ENCODE measurements at places on chromosomes 12 and 14.

GRCh38 chr12:3348055-3348454 is 142.9 kb upstream of the PRMT8 start:
- no peak for DNase-seq

- DNase-seq: no peak
These were observed 17.3 kb upstream of the FIGNL2 start for GRCh38 chr12:51865757-51866270.

DNA sequence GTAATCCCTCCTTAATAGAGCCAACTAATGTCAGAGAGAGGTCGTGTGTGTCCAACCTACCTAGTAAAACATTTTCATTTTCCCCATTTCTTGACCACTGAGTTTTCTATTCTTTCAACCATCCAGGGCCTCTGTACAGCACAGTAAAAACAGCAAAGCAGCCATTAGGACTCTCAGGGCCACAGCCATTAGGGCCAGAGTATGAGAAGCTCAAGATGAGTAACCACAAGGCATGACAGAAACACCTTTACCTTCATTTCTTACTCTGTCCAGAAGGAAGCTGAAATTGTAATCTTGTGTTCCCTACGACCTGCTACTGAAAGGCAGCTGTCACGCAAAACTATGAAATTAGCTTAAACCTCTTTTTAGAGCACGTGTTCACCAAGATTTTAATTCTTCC is 2.3 kb downstream of the SPPL3 start:
- DNase-seq: no peak

DNA sequence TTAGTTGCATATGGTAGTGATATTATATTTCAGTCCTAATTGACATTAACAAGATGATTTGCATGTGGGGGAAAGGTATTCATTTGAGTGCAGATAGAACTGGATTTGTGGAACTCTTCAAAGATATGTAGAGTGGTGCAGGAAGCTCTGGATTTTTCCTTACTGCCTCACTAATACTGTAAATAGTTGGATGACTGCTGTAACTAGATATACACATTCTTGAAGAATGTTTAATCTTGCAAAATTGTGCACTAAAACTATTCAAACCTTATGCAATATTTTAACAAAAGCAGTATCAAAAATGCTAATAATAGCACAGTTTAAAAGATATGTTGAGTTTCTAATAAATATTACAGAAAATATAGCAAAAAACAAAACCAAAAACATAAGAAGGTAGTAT is 43.1 kb upstream of the ATF7IP start:
- no peak for DNase-seq

GRCh38 chr12:5619628-5620027 is 187.7 kb downstream of the NTF3 start:
- no peak for DNase-seq

- no peak for DNase-seq
These were observed at the start of gene CLEC9A for GRCh38 chr12:10030446-10030845. Gene CLEC9A (plus strand): TSS chr12:10030682. CDS start chr12:10052688, 22,006 bp downstream.

DNA sequence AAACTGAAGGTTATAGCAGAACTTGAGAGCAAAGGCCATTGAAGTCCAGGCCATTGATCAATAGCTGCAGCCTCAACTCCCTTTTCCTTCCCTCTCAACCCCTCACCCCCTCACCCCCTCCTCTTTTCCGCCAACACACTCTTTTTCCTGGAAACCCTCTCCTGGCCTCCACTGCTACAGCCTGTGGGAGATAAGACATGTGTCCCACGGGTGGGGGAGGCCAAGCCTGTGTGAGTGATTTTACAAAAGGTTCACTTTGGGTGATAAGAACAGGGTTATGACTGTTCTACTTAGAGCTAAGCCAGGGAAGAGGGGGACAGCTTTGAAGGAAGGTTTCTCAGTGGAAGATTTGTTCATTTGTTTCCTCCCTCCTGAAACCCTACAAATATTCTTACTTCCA is 9.2 kb upstream of the FGF23 start:
- no peak for DNase-seq

- no peak for DNase-seq
These were observed 33.1 kb downstream of the KCNK10 start for GRCh38 chr14:88289996-88290395.

DNA sequence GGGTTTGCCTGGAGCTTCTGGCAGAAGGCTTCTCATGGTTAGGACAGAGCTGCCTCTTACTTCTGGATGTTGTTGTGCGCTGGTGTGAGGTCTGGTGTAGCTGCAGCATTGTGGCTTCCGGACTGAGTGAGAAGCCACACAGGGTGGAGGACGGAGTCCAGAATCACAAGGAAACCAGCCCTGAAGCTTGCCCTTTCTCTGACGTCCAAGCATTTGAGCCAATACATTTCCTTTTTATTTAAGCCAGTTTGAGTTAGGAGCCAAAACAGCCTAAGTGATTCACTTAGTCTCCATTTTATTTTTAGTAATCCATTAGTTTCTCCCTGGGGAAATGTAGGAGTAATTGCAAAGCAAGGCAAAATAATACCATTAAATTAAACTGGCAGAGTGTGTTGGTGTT is 402.4 kb upstream of the RGS6 start:
- DNase-seq: no peak

- DNase-seq: no peak
These were observed 85.9 kb downstream of the ARMH4 start for GRCh38 chr14:58066115-58066514.

- no peak for DNase-seq
These were observed 8.4 kb upstream of the ERGIC2 start for GRCh38 chr12:29389295-29389919.

- no peak for DNase-seq
These were observed 118.9 kb downstream of the VEZT start for GRCh38 chr12:95336387-95337067.

- DNase-seq: no peak
These were observed 8.9 kb downstream of the BICD1 start for GRCh38 chr12:32115404-32116104.

DNA sequence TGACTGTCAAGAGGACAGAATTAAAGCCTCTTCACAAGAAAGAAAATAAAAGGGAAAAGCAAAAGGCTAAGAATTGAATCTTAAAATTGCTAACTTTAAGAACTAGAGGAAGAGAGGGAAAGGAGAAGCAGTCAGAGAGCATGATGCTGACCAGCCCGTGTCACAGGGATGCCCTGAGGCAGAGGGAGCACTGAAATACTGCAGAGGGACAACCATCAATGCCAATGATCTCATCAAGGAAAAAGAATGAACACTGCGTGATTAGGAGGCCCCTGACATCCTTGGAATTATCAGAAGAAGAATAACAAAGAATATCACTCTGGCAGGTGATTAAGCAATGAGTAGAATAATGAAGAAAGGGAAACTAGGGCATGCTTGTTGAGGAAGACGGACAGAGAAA is 252.2 kb upstream of the GRIP1 start:
- DNase-seq: no peak

DNA sequence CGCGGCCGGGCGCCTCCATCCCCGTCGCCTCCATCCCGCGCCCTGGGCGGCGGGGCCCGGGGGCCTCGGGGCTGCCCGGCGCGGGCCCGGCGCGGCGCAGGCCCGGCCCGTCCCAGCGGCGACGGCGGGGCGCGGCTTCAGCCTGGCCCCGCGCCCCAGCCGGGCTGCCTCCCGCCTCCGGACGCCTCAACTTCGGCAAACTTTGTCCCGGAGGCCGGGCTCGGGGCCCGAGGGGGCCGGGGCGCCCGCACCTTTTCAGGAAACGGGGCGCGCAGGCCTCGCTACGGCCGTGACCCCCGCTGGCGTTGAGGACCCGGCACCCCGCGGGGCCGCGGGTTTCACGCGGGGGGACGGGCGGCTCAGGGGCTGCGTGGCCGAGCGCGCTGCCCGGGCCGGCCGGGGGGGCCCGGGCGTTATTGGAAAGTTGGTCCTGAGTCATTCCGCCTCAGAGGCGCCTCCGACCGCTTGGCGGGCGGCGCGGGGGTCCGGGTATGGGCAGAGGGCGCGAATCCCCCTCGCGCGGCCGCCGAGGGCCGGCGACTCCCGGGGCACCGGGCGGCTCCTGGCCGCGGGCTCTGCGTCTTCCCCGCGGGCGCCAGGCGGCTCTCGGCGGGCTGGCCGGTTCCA is 575 bp downstream of the TRAF3 start:
- DNase-seq: no peak

DNA sequence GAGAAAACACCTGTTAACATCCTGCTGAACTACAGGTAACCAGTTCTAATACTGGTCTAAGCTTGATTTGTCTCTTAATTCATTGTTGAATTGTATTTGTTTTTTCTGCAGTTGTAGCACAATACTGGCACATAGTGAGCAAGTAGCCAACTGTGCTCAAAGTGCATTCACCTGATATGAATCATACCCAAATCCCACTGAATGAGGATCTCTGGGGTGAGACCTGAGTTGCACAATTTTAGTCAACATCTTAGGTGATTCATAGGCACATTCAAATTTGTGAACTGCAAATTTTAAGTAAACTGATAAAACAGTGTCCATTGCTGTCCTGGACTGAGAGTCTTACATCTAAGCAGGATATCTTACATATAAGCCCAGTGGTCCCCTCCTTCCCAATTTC is 12.8 kb downstream of the KCNC2 start:
- DNase-seq: no peak

DNA sequence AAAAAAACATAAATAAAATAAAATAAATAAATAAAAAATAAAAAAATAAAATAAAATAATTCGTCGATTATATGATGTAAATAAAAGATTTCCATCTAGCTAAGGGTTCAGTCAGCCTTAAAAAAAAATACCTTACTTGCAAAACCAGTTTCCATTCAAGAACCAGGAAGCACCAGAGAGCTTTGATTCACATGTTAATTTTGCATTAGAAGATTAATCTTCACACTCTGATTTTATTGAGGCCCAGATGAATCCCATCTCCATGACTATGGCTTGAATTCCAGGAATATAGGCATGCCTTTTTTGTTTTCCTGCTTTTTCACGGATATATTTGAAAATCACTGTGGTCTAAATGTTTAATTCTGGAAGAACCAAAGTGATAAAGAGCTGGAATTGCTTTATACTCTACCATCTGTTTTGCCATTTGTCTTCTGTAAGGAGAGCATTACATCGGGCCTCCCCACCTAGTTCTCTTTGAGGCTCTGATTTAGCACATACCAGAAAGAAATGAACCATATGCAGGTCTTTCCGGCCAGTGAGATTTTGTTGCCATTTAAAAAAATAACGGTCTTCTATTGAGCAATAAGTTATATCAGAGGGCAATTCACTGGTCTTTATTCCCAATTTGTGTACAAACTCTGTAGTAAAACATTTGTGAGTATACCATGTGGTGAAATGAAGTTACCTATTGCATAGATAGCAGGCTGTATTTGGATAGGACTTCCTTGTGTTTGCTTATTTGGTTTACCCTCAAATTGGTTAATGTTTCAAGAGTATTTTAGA is 175.5 kb downstream of the AEBP2 start:
- DNase-seq: no peak

- DNase-seq: no peak
These were observed 33.0 kb upstream of the TMEM179 start for GRCh38 chr14:104637546-104638003.

- DNase-seq: no peak
These were observed 80.8 kb upstream of the AMIGO2 start for GRCh38 chr12:47160316-47161244.

- no peak for DNase-seq
These were observed 207.8 kb downstream of the RBM19 start for GRCh38 chr12:113758165-113758924.

DNA sequence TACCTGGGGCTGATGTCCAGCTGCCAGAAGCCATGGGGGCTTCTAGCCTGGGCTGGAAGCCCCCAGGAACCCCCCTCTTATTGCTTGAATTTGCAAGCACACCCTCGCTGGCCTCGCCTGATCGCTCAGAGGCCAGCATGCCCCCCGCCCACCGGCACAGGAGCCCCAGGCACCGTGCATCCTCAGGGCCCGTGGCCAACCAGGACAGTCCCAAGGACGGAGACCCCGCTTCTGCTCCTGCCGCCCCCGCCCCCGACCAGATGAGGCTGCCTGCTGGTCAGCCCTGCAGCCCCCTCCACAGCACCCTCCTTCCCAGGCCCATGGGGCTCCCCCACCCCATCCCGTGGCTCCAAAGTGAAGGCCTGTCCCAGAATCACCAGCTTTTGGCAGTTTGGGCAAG is 21.2 kb downstream of the RAB35 start:
- no peak for DNase-seq

GRCh38 chr14:100239211-100239839 is 381 bp downstream of the YY1 start:
- no peak for DNase-seq

DNA sequence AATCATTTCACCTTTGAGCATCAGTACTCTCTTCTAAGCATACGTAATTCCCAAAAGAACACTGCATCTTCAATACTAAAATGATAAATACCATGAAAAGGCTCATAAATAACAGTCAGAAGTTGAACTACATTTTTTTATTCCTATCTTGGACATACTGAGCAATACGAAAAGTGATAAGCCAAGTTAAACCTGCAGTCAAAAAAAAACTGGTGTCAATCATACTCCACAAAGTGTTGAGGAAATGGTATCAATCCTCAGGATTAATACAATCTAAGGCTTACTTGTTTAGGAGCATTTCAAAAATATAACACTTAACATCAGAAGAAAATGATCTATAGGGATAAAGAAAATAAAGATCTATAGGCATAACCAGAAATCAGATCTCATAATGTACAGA is 5.5 kb downstream of the BTG1 start:
- DNase-seq: no peak

GRCh38 chr12:105025890-105026289 is 39.8 kb downstream of the NOPCHAP1 start:
- DNase-seq: no peak

DNA sequence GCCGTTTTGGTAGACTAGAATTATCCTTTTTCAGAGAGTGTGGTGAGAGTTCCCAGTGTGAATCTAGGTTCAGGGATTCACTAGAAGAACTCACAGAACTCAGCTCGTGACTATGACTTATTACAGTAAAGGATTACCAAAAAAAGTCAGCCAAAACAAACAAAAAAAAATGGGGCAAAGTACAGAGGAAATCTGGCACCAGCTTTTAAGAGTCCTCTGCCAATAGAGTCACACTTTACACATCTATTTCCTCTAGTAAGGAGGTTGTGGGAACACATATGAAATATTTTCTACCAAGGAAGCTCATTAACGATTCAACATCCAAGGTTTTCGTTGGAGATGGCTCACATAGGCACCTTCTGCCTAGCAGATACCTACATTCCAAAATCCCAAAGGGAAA is 28.2 kb downstream of the TSPAN19 start:
- DNase-seq: no peak

DNA sequence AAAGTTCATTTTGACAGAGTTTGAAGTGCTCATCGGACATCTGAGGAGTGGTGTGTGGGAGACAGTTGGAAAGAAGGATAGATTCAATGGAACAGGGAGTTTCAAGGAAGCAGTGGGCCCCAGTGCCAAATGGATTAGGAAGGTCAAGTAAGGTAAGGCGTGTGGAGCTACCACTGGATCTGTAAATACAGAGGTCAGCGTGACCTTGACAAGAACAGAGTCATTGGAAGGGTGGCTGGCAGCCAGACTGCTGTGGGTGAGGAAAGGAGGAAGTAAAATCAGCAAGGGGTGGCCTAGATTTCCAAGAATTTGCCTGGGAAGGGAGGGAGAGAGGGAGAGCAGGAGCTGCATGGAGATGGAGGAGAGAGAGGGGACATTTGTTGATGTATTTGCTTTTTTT is 68.2 kb upstream of the IGF1 start:
- no peak for DNase-seq

GRCh38 chr14:104676130-104676693 is 13.2 kb upstream of the INF2 start:
- DNase-seq: no peak
